GM13976 (cell line): ENCODE measurements at places on chromosomes 2 and 18.

GRCh38 chr18:76895498-76895897 is 73.1 kb downstream of the ZNF236 start:
- no peak for DNase-seq

GRCh38 chr2:95274291-95275150 is at the start of gene PROM2:
Gene PROM2 (plus strand): TSS chr2:95274449. CDS start chr2:95274586, 137 bp downstream.
- DNase-seq = no peak

- no peak for DNase-seq
Measured at GRCh38 chr2:135074216-135074615, 22.1 kb downstream of the RAB3GAP1 start.

DNA sequence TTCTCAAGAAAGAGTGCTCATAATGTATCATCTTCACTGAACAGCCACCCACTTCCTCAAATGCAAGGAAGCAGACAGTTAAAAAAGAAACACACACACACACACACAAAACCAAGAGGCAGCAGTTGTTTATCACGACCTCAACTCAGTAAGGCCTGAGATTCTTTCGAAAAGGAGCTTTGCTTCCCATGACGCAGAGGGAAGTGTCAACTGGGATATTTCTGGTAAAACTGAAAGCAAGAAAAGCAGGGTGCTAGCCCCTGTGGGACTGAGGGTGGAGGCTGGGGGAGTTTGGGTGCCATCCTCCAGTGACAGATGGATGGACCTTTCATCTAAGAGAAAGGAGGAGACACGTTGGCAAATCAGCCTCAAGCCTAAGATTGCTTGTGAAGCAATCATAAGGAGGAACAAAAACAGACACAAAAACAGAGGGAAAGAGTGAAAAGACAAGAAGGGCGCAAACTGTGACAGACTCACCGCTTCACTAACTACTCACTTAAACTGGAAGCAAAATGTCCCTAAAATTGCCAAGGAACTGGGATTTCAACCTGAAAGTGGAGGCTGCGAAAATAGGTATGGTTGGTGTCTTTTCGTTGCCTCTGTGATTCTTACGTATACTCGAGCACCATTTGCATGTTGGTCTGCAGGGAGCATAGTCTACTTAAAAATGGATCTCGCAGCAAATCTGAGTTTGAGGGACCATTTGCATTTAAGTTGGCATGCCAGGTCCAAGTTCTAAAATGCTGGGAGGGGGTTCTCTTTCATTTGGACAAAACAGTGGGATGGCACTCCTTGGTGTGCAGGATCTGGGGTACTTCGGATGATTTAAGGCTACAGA is at the start of gene ARHGAP25:
Gene ARHGAP25, plus strand, starts transcription at position 124 of the 838 bp plus-strand sequence. Its CDS starts 389 bp downstream, at position 513.
- DNase-seq = no peak
